ENCODE measurements at places on chromosomes 16 and 17. TPM values are rescaled to one million over a fixed set of nuclear protein-coding genes. Genes with fewer than 3 reads are reported as not detected.

- DNase-seq, result no peak
Measured at GRCh38 chr16:14418795-14419225, 211.2 kb downstream of the PARN start.

DNA sequence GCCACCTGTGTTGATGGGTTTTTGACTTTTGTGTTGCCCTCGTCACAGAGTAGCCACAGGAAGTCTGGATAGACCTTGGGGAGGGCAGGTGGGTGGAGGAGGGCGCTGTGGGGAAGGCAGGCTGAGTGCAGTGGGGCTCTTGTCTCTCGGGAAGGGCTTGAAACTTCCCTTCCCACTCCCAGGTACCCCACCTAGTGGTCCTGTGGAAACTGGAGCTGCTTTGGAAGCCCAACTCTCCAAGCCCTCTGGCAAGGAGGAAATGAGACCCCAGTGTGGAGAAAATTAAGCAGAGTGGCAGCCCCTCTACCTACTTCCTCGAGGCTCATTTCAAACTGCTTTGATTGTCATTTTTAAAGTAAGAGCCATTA, 9.2 kb downstream of the CA5A start:
- no peak for DNase-seq

The HEATR9 gene
- 0.89 TPM for total RNA-seq

- DNase-seq, result no peak
Measured at GRCh38 chr16:86581458-86581857, 3.1 kb downstream of the FOXL1 start.

DNA sequence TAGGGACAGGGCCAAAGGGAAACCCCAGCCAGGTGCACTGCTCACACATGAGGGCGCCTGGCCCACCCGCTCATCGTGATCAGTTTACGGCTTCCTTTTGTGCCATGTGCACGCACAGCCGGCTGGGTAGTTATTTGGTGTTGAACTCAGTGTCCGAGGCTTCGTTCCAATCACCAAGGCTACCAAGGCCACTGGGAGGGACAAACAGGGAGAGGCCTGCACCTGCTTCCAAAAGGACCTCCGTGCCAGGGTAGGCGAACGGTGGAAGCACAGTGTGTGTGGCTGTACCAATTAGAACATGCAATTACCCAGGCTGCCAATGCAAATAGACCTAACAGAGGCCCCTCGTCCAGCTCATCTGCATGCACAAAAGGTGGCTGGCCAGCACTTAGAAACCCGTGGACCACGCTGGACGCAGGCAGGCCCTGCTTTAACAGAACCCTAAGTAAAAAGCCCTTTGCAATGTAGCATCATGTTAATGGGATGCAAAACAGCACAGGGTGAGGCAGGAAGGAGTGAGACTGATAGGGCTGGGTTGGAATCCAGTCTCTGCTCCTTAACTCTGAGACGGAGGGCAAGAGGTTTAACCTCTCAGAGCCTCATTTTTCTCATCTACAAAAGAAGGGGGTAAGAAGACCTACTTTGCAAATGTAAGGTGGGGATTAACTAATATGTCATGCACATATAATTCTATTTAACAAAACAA, 204.0 kb downstream of the XYLT1 start:
- no peak for DNase-seq

DNA sequence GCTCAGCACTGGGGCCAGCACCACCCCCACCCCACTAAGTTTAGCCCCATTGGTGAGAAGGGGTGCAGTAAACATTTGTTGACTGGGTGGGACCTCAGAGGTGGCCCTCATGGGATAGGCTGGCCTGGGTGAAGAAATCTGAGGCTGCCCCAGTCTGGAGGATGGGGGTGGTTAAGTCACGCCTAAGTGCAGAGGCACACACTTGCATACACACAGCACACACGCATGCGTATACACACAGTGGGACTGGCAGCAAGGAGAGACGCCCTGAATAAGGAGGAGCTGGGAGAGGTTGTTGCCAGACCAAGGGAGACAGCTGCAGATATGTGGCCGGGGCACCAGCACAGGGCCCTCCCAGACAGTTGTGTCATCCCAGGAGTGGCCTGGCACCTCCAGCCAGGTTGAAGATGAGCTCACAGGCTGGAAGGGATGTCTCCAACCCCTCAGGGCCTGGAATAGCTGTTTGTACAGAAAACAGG, 3.0 kb upstream of the BCAR1 start:
- DNase-seq, result peak; percentile 66

The DNAH3 gene
- total RNA-seq, result not detected

- peak; percentile 21 for DNase-seq
Measured at GRCh38 chr16:49502136-49502881, 128.7 kb downstream of the C16orf78 start.

DNA sequence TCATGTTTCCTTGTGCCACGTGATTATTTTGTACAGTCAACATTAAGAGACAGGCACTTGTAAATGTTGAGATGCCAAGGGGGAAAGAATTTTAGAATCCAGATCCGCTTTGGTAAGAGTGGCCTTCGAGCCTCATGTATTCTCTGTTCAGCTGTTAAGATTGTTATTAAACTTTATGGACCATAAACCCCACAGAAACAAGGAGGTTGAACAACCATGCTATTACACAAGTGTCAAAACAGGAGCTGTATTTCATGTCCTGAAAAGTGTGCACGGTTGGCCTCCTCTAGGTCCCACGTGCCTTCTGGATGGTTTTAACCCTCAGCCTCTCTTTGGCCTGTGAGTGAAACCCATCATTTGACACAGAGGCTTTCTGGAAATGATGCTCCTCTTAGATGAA, 691.3 kb downstream of the MAF start:
- no peak for DNase-seq

GRCh38 chr16:20260215-20261009, 66.9 kb downstream of the GP2 start:
- DNase-seq, result no peak

The TAOK1 gene
- total RNA-seq, result 77.9 TPM

DNA sequence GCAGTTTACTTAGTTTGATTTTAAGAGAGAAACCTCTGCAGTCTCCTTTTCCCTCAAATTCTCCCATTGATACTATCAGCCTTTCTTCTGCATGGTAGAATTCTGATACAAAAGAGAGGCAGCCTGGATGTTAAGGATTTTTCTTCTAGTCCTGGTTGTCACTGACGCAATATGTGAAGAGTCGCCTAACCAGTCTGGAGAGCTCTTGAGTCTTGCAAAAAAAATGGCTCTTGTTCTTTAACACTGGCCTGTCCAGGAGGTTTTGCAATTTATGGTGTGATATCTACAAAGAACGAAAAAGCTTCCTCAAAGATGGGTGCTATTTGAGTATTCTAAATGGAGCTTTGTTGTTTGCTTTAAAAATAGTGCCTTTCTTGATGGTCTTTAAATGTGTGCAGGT, 28.9 kb downstream of the COX10 start:
- DNase-seq, result no peak

DNA sequence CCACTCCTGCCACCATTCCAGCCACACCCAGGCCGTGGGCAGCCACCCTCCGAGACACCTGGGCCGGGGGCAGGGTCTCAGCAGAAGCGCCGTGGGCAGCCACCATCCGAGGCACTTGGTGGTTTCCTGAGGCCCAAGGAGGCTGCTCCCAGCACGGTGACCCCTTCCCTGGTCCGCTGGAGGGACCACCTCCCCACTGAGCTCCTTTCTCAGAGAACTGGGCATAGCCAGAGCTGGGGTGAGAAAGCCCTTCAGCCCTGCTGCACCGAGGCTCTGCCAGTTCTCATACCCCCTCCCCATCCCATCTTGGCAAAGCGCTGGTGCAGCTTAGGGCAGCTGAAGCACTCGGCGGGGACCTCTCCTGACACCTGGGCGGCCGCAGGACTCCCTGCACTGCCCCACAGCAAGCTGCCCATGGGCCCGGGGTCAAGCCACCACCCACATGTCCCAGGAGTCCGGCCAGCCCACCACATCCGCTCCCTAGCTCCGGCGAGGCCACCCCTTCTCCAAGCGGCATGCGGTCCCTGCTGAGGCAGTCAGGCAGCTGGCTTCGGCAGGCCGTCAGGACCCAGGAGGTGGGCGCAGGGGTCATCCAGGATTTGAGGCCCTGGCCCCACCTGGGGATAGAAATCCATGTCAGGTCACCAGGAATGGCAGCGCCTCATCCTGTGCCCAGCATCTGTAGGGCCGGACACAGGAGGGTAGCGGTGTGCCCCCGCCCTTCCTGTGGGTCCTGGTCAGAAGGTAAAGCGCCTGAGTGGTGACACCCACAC, 1.3 kb upstream of the CYBA start:
- peak; percentile 89 for DNase-seq

The CCDC200 gene
- total RNA-seq, result not detected

DNA sequence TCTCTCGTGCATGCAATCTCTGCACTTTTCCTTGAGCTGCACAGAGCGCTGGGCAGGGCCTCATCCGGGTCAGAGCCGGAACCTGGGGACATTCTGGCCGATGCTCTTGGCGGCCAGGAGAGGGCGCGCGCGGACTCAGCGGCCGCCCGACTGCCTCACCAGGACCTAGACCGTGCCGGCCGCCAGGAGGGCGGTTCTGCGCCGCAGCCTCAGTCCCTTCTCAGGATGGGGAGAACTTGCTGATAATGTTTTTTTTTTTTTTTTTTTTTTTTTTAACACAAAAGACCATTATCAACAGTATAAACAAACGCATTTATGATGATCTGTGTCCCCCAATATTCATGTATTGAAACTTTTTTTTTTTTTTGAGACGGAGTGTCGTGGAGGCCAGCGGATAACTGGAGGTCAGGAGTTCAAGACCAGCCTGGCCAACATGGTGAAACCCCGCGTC, 8.1 kb upstream of the FLYWCH2 start:
- peak; percentile 95 for DNase-seq
